Skin of body (tissue), 3 donors: ENCODE measurements at places on chromosomes 13 and 19. TPM values are rescaled to one million over a fixed set of nuclear protein-coding genes. Genes with fewer than 3 reads are reported as not detected.
A peak's percentile ranks its signal among the peaks of the same experiment; 100 is the strongest.

The FAM216B gene
- total RNA-seq, result not detected

The NUFIP1 gene
- total RNA-seq, result 3.9 TPM

The ZNF835 gene
- total RNA-seq, result 1.8 TPM

DNA sequence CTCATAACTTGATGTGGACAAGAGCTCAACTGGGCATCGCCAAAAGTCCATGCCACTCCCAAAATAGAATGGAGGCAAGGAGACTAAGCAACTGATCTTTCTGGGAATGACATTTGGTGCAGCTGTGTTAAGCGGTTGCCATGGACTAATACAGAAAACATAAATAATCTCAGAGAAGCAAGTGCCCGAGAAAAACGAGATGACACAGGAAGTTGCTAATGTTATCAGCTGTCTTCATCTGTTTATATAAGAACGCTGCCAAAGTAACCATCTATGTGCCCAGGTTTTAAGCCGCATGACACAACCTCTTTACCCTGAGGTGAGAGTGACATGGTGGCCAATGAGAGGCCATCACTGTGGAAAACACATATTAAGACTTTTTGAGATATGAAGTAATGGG, 54.9 kb upstream of the SACS start:
- DNase-seq, result peak; percentile 16

GRCh38 chr13:100773923-100774663, 99.5 kb upstream of the TMTC4 start:
- DNase-seq, result no peak

- DNase-seq, result no peak
Observed at GRCh38 chr13:79468819-79469218, 12.1 kb upstream of the NDFIP2 start.

- DNase-seq, result no peak
Observed at GRCh38 chr13:112756081-112756480, 66.2 kb downstream of the ATP11A start.

GRCh38 chr19:34096020-34096915, 76.0 kb upstream of the LSM14A start:
- peak; percentile 2 for DNase-seq
